NCI-H524 (cell line): ENCODE measurements at places on chromosomes 2 and 18.

DNA sequence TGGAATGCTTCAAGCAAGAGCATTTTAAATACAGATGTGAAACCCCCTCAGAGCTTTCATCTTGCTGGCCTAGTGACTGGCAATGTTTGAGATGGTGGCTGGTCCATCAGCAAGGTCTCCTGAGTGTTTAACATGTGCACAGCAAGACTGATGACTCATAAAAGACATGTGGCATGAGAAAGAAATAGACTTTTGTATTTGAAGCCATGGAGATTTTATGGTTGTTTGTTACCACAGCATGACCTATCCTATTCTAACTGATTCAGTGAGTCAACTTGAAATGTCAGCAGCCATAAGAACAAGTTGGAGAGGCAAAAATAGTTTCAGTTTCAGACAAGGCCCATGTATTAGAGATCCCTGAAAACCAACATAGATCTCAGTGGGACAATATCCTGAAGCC lies 154.7 kb upstream of the LYPD1 start:
- no peak for DNase-seq

- DNase-seq, result no peak
Observed at GRCh38 chr2:37576831-37577230, 94.6 kb downstream of the CDC42EP3 start.

DNA sequence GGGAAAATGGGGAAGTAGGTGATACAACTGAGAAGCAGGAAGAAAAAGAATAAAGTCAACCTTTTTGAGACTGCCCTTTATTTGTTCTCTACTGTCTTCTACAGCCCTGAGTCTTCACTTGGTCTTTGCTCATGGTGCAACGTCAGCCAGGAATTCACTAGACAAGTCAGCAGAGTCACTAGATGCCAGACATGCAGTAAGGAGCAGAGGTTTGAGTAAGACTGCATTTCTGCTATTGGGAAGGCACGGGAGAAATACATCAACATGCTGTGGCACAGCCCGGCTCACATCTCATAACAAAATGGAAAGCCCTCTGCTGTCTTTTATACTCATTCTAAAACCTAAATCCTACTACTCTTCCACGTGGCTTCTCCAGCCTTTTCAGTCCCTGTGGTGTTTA lies 67.1 kb downstream of the PRELID3A start:
- no peak for DNase-seq

GRCh38 chr2:151198645-151199044 lies 63.0 kb downstream of the RBM43 start:
- no peak for DNase-seq
